ENCODE measurements at places on chromosomes 12 and 14. TPM values are rescaled to one million over a fixed set of nuclear protein-coding genes. Genes with fewer than 3 reads are reported as not detected.

DNA sequence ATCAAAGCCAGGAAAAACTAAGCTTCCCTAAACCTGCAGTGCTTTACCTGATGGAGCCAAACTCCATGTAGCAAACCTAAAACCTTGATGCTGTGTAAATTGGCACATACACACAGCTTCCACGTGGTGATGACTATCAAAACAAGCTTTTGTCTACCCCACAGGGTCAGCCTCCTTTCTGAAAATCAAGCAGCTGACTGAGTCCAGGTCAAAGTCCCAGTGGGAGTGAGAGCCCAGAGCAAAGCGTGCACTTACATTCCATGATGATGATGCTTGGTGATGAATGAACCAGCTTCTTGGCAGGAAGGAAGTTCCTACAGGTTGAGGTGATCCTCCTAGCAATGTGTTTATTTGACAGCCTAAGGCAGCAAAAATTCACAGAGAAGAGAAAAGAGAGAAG lies 630.0 kb upstream of the TBX3 start:
- peak; percentile 59 for DNase-seq

- no peak for DNase-seq
Observed at GRCh38 chr12:43271659-43272058, 280.3 kb downstream of the ADAMTS20 start.

- no peak for DNase-seq
Observed at GRCh38 chr14:60343571-60344071, 94.6 kb downstream of the PPM1A start.

The TRPV4 gene
- total RNA-seq, result 0.65 TPM

- DNase-seq, result peak; percentile 73
Observed at GRCh38 chr12:38921025-38921677, 15.8 kb upstream of the CPNE8 start.
